ENCODE measurements at places on chromosomes 3 and 15.

GRCh38 chr3:11634081-11634635 is 9.6 kb downstream of the VGLL4 start:
- DNase-seq: no peak

DNA sequence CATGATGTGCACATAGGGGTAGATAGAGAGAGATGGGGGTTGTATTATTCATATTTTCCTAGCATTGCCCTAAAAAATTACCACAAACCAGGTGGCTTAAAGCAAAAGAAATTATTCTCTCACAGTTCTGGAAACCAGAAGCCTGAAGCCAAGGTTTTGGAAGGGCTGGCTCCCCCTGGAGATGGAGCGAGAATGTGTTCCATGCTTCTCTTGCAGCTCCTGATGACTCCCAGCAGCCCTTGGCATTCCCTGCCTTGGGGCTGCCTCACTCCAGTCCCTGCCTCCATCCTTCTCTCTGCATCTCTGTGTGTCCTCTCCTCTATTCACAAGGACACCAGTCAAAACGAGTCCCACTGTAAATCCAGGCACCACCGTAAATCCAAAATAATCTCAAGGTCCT is 91.5 kb upstream of the FAM174B start:
- DNase-seq: peak; percentile 1

DNA sequence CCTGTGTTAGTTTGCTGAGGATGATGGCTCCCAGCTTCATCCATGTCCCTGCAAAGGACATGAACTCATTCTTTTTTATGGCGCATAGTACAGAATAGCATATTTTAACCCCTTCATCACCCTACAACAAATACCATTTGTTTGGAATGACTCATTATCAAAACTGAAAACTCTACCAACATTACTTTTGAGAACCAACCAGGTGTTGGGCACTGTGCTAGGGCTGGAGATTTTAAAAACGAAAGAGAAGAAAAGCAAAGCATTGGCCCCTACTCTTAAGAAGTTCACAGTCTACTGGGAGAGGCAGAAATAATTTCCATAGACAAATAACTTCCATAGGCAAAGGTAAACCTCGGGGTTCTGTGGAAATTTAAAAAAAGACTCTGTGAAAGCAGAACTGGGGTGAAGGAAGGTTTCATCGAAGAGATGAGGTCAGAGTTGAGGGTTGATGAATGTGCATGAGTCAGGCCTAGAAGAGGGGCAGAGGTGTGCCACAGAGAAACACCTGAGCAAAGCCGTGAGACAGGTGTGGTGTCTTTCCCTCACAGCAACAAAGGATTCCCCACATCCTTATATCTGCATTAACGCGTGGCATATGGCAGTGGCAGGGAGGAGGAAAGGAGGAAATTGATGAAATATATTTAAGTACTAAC is 51.0 kb downstream of the MCF2L2 start:
- DNase-seq: no peak

DNA sequence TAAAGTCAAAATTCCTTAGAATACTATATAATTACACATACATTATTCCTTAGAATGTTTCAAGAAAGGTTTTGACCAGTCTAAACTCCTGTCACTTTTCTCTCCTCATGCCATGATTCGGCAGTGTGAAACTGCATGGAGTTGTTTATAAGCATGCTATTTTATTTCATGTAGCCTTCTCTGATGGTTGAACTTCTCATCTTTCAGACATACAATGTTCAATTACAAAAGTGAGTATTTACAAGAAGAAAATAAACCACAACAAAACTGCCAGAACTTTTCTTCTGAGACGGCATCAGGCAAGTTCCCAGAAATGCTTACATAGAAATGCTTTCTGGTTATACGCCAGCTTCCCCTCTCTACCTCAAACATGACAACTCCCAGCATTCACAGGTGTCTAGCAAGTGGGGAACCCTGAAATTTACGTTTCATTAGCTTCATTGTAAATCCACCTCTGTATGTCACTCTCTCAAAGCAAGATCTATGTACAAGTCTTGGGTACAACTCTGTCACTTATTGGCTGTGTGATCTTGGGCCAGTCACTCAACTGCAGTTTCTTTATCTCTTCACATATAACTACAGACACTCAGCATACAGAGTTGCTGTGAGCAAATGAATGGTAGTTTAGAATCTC is 42.7 kb downstream of the HDGFL3 start:
- no peak for DNase-seq

GRCh38 chr3:81451611-81452010 is 309.8 kb downstream of the GBE1 start:
- peak; percentile 75 for DNase-seq

DNA sequence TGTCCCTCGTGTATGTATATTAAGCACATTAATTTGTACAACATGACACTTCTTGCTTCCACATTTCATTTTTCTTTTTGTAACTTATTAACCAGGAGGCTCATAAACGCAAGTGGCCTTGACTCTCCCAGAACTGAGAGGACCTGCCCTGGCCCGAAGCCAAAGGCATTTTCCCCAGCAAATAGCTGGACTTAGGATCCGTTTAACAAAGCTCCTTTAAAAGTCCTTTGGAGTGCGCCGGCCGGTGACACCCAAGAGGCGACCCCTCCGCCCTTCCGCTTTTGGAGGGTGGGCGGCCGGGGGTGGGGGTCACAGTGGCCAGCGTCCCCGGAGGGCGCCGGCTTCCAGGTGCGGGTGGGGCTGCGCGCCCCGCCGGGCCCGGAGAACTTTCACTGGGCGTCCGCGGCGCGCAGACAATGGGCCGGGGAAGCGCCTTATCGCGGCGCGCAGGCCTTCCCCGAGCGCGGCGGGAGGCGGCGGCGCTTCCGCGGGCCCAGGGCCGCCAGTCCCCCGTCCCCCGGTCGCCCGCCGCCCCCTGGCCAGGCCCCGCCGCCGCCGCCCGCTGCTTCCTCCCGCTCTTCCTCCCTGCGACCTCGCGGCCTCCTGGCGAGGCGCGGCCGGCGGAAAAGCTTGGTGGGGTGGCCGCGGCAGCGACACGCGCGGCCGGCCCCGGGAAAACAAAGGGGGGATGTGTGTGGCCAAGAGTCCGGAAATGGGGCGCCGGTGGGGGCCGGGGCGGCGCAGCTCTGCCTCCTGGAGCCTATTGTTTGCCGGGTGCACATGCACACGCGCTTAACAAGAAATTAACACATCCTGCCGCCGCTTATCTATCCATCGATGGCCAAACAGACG is 613.4 kb downstream of the MCTP2 start:
- no peak for DNase-seq

DNA sequence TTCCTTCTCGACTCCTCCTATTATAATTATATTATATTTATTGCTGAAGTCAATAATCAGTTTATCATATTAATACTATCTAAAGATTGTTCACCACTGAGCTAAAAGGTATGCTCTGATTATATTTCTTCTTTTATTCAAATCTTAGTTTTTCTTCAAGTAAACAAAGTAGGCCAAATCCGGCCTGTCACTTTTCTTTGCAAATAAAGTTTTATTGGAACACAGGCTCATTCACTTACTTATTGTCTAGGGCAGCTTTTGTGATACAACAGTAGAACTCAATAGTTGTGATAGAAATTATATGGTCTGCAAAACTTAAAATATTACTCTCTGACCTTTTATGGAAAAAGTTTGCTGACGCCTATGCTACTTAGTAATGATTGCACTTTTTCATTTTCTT is 92.4 kb upstream of the DNAJC19 start:
- no peak for DNase-seq

GRCh38 chr3:61452535-61453090 is 108.8 kb upstream of the PTPRG start:
- DNase-seq: peak; percentile 79

DNA sequence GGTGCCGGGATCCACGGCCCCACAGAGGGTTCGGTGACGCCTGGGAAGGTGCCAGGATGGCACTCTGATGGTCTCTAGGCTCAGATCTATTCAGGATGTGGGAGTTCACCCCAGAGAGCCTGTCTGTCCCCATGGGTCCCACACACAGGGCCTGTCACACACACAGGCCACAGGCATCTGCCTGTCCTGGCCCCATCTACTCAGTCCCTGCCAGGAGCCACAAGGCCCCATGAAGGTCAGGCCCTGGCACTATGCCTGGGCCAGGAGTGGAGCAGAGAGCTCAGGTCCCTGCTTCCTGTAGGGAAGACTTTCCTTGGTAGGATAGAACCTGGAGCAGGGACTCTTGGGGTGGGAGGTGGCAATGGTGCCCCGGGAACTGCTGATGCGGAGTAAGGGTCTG is 49.0 kb upstream of the FURIN start:
- no peak for DNase-seq

DNA sequence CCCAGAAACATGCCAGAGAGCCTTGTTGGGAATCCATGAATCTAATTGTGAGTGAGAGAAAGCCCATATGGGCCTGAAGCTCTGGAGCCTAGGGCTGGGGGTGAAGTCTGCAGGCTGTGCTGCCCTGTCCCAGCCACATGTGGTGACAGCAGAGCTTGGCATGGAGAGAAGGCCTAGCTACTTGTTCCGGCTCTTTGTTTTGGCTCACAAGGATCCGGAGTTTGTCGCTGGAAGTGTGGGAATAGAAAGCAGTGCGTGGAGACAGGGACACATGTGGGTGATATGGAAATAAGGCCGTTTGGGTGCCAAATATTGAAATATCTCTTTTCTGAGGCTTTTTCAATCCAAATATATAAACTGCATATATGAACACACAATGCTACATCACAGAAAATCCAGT is 78.2 kb downstream of the CLSTN2 start:
- no peak for DNase-seq

DNA sequence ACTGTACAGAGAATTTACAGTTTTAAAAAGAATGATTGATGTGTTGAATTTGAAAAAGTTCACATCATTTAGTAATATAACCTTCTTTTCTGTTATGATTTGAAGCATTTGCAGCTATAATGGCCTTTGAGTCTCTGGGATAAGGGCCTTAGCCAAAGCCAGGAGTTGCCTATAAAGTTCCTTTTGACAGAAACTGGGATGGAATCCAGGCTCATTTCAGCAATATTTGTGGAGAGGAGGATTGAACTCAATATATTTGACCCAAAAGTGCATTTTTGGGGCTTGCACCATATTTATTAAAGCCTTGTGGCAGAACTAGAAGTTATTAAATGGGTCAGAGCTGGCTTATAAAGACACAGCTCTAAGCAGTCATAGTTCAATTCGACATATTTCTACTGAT is 348.7 kb upstream of the EPHA3 start:
- no peak for DNase-seq

DNA sequence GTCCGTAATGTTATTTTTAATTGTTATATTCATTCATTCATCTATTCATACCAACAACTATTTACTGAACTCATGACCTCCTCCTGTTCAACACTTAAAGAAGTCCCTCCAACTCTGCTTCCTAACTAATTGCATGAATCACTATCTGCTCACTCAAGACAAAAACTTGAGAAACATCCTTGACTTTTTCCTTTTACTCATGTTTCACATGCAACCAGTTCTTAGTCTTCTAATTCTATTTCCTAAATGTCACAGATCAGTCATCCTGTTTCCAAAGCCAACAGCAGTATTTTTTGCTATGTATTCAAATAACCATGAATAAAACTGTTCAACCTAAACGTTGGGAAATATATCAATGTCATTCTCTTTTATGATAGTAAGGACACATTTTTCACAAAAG is 124.6 kb upstream of the GBE1 start:
- DNase-seq: peak; percentile 9

- DNase-seq: peak; percentile 80
Measured at GRCh38 chr3:8619548-8619947, 25.1 kb downstream of the SSUH2 start.

GRCh38 chr15:66747886-66748707 is 46.1 kb downstream of the SMAD6 start:
- DNase-seq: peak; percentile 94

DNA sequence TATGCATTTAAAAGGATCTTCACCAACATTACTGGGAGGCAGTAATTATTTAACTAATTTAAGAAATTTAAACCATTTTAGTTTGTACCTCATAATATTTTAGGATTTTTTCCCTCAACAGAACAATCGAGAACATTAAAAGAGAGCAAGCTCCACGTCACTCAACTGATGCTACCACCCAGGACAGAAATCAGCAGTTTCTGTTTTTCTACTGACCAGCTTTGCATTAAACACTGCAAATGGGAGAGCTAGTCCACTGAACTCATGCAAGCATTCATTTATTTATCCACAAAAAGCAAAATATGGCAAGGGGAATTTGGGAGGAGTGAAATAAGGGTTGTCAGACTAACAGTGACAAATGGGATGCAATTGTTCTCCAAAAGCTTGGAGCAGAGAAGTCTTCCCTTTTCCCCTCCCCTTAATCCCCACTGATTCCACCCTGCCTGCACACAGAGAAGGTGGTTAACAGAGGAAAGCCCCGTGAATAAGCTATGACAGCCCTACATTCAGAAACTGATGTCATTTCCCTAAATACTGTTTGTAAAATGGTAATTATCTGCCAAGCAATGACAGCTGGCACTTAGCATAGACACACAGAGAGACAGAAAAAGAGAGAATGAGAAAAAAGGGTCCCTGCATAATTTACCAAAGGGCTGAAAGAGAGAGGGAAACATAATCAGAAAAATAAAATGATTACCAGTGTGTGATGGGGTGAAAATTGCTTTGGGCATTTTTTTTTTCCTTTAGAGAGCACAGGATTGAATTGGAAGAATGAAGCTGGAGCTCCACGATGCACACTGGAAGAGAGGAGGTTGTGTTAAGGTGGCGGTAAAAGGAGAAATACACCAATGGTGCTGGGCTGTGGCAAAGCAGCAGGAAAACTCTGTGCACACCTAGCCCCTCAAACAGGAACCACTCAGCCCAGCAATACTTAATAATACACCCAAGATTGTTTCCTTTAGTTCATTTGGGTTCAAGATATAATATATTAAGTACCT is 777.4 kb downstream of the TUSC7 start:
- no peak for DNase-seq

DNA sequence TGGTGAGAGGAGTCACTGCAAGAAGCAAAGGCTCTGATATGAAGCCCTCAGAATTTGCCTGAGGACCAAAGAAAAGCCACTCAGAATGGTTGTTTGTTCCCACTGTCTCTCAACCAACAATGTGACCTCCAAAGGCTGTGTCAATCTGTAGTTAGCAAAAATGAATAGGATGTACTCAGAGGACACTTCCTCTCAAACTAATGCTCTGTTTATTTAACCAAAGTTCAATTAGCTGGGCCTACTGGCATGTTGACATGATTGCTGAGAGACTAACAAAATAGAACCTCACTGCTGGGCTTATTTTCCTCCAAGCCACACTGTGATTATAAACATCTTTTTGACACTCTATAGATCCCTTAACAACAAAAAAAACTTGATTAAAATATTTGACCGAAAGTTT is 522.5 kb downstream of the OCA2 start:
- DNase-seq: no peak

GRCh38 chr15:82554351-82554750 is 14.1 kb upstream of the RPS17 start:
- DNase-seq: peak; percentile 59

- no peak for DNase-seq
Measured at GRCh38 chr15:79608066-79608864, 176.1 kb downstream of the MINAR1 start.

DNA sequence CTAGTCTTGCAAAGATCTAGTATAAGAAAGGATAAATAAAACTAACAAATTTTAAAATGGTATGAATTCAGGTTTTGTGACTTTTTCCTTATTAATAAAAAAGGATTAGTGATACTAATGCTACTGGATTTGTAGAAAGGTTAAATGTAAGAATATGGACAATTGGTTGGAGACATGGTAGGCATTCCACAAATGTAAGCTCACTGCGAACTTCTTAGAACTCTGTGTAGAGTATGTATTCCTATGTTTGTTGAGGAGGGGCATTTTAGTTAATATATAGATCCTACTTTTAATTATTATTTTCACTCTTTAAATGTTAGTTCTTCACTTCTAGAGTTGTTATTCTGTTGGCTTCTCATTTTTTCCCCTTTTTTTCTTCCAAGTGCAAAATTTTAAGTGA is 414.3 kb downstream of the RBMS3 start:
- DNase-seq: no peak

Data from EH (cell line).